EL (cell line): ENCODE measurements at places on chromosomes 5 and 9.

- DNase-seq, result peak; percentile 62
Measured at GRCh38 chr5:71924980-71925379, 182.3 kb upstream of the MAP1B start.

GRCh38 chr9:126907058-126907457, 7.5 kb upstream of the RALGPS1 start:
- no peak for DNase-seq

GRCh38 chr5:151156507-151157420, 815 bp downstream of the ANXA6 start:
- DNase-seq, result peak; percentile 51

- no peak for DNase-seq
Measured at GRCh38 chr5:32840606-32841005, 129.5 kb downstream of the NPR3 start.

DNA sequence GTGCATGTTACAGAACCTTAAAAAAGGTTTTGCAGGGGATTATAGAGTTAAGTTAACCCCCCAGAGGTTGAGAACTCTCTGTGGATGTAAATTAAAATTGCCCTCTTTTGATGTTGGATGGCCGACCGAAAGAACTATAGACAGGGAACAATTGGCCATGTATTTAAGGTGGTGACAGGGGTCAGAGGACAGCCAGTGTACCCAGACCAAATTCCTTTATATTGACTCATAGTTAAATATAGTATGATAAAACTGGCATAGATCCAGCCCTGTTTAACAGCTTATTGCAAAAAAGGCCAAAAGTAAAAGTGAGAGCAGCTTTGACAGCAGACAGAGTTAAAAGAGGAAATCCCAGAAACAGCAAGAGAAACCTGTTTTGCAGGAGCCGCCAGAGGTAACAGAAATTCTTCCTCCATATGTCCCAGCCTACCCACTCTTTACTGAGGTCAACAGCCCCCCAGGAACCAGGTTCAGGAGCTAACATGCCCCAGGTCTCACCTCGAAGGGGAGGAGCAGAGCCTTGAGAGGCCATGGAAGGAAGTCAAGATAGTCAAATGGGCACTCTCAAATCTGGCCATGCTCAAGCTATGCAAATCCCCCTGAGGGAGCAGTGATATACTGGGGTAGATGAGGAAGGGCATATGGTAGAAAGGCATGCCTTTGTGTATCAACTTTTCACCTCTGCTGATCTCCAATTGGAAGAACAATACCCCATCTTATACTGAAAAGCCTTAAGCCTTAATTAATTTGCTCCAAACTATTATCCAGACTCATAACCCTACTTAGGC, 156.4 kb upstream of the COX7C start:
- no peak for DNase-seq

- DNase-seq, result no peak
Measured at GRCh38 chr5:116419258-116419657, 155.4 kb downstream of the SEMA6A start.

DNA sequence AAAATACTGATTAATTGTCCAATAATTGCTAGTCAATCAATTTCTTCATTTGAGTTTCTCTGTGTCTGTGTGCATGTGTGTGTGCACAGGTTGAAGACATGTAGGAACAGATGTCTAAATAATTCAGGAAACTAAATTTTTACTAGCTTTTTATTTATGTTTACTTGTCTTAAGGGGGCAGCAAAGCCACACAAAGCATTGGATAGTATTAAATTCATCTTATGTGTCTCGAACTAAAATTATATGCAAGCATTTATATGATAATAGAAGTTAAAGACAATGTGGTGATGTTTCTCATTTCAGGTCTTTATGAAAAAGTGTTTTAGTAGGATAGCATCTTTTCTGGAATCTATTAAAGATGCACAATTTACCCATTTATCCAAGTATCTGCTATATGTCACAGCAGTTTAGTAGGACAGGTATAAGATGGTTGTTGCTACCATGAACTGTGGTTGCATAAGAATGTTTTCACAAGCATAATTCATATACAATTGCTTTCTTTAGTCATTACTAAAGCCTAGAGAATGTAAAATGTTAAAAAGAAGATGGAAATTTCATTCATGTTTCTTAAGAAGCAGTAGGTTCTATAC, 784.6 kb upstream of the NUDT12 start:
- DNase-seq, result no peak

DNA sequence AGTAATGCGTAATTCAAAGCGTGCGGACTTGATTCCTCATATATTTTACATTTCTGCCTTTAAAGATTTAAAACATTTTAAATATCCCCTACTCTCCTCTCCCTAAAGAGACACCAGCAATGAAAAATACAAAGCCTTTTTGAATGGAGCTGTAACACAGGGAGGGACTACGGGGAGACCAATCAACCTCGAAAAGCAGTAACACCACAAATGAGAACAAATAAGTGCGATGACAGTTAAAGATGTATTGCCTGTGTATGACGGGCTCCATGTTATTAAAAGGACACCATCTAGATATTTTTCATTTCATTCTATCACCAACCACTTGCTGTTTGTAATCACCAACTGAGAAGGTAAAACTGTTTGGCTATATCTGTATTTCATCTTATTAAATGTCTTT, 230.3 kb upstream of the TBCA start:
- DNase-seq, result no peak

DNA sequence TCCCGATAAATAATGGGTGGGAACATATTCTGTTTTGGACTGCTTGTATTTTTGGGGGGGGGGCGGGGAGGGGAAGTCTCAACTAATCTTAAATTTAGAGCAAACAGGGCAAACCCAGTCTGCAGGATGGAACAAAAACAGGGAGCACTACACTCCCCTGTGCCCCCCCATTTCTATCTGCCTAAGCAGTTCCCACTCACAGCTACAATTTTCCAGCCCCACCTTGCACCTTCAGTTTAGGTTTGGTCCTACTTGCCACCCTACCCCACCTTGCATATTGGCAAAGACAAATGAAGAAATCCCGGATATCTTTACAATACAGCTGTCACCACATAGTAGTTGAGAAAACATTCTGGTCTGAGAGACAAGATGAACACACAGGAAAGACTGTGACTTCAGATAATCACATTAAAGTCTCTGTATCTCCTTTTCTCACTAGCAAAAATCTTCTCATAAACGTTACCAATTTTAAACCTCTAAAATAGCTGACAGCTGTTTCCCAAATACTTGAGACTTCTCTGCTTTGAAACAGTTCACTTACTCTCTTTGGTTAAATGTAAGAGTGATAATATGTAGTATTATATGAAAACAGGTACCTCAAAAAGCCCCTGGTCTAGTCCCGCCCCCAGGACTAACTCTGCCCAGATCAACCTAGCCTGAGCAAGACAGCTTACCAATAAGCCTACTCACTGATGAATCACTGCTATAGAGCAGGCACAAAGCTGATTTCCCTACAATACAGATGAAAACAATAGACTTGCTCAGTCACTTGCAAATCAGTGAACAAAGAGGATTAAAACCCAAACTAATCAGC, 5.2 kb upstream of the RAPGEF6 start:
- DNase-seq, result no peak

DNA sequence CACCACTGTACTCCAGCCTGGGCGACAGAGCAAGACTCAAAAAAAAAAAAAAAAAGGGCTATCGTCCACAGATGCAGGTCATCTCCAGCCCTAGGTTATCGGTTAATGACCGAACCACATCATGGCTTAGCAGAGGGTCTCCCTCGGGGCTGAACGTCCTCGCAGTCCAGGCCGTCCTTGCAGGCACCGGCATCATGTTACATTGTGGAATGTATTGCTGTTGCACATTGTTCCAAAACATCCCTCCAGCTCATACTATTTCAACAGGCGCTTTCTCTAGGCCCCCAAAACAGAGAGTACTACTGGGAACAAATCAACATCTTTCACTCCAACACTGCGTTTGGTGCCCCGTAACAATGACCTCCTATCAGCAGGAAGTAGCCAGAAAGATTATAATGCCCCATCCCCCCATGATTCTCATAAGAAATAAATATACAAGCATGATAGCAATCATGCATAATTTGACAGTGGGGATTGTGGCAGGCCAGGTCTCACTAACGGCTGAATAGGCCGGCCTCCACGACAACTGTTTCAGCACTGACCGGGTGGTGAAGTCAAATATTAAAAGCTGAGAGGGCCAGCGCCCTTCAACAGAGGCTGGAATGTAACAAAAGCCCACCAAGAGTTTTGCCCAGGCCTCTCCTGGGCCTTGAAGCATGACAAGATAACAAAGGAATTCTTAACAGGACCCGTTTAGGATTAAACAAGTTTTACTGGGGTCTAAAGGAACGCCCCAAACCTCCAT, 1.1 kb upstream of the LCN9 start:
- DNase-seq, result no peak

DNA sequence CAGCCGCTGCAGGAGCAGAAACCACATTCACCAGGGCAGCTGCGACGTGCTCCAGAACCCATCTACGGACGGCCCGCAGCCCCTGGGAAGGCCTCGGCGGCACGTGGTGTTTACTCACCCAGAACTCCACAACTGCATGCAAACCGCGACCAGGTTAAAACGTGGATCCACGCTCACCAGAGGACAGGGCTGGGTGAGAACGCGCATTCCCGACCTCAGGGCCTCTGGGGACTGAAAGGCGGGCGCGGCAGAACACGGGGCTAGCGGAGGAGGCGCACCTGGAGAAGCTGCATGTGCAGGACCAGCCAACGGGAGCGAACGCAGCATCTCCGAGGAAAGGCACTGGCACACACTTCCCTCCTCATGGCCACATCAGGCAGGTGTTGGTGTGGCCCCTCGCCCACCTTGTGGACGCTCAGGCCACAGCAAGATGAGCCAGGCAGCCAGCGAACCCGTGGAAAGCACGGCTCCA, 24.0 kb upstream of the CAMSAP1 start:
- no peak for DNase-seq

GRCh38 chr5:31648326-31648725, 9.4 kb downstream of the PDZD2 start:
- no peak for DNase-seq

DNA sequence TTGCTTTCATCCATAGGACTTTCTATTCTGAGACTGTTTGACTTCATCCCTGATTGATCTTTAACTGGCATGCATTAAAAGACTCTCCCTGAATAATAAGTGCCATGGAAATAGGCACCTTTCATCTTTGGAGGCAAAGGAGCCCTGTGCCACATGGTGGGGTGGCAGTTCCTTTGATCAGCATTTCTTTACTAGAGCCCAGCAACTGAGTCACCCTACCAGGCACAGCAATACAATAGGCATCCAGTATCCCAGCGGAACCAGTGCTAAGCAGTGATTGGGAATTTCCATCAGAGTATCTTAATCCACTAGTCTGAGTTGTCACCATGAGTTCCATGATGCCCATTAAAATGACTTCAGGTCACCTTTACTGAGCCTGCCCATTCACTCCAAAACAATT, 476.1 kb upstream of the MPDZ start:
- DNase-seq, result no peak

- peak; percentile 58 for DNase-seq
Measured at GRCh38 chr5:142680605-142681259, 5.2 kb downstream of the FGF1 start.

DNA sequence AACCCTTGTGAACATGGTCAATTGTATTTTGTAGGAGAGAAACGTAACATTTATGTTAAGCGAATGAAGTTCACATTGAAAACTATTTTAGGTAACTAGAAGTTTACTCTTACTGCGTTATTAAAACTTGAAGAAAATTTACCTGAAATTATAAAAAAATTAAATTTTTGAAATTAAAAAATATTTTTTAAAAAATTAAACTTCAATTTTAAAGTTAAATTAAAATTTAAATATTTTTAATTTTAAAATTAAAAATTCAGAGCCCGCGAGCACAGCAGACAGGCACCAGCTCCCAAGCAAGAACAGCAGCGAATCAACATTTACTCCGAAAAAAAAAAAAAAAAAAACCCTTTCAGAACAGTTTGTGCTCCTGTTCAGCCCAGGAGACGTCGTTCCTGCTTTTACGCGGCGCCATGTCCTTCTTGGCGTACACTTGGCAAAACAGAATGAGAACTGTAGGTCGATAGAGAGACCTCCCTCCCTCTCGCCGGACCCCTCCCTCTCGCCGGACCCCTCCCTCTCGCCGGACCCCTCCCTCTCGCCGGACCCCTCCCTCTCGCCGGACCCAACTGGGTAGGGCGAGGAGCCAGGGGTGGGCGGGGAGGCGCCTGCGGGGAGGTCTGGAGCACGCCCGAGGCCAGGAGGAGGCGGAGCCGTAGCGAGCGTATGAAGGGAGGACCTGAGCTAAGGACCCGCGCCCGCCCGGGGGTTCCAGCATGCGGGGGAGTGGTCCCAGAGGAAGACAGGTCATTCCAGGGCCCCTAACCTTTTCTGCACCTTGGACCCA, 235.8 kb downstream of the ROR2 start:
- DNase-seq, result peak; percentile 55

GRCh38 chr5:39846144-39846543, 421.4 kb upstream of the DAB2 start:
- DNase-seq, result no peak

GRCh38 chr5:29218138-29218537, 1975.3 kb upstream of the CDH6 start:
- DNase-seq, result no peak

DNA sequence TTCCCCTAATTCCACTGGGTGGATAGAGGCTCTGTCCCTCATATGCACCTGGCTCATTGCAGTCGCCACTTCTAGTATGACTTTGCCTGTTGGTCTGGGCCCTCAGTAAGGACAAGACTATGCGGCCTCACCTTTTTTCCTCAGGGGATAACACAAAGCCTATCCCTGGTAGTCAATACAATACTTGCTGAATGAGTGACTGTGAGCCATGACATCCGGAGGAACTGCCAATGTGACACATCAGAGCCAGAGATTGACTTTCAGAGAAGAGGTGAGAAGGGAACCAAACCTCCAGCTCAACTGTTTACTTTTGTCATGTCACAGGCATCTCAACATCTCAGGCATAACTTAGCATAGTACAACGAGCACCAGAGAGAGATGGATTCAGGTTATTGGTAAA, 371.3 kb downstream of the DMRT2 start:
- no peak for DNase-seq

DNA sequence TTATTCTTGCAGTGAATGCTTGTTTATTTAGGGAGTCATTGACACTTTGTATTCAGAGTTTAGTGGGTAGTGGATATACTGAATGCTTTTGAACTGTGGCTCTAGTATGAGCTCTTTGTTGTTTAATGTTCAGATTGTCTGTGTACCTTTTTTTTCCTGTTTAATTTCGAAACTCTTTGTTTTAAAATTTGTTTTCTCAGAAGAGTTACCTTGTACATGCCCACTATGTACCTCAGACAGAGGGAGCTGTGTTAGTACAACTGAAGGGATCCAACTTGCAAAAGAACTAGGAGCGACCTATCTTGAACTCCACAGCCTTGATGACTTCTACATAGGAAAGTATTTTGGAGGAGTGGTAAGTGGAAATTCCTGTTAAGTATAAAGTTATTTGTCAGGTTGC, 17.0 kb downstream of the RHOBTB3 start:
- no peak for DNase-seq

DNA sequence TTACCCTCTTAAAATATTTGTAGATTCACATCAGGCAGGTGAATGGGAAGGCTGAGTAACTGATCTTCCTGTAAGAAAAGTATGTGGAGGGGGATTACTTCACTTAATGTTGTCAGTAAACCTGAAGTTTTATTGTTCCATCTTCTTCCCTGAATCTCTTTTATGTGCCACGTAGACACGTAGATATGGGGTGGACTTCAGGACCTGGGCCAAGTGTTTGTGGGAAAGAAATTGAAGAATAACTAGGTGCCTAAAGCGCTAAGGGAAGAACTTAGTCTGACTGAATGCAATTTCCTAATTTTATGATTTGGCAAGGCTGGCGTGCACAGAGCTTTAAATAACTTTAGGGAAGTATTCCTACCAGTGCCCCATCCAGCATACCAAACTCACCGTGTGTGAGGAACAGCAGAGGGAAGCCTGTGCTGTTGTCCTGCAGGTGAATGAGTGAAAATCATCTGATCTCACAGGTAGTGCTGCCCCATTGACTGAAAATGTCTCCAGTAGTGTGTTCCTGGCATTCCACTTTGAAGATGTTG, 323.4 kb downstream of the KDM4C start:
- no peak for DNase-seq
